ENCODE measurements at places on chromosomes 1 and 21.

- no peak for DNase-seq
Measured at GRCh38 chr1:116429821-116430374, 56.9 kb downstream of the ATP1A1 start.

DNA sequence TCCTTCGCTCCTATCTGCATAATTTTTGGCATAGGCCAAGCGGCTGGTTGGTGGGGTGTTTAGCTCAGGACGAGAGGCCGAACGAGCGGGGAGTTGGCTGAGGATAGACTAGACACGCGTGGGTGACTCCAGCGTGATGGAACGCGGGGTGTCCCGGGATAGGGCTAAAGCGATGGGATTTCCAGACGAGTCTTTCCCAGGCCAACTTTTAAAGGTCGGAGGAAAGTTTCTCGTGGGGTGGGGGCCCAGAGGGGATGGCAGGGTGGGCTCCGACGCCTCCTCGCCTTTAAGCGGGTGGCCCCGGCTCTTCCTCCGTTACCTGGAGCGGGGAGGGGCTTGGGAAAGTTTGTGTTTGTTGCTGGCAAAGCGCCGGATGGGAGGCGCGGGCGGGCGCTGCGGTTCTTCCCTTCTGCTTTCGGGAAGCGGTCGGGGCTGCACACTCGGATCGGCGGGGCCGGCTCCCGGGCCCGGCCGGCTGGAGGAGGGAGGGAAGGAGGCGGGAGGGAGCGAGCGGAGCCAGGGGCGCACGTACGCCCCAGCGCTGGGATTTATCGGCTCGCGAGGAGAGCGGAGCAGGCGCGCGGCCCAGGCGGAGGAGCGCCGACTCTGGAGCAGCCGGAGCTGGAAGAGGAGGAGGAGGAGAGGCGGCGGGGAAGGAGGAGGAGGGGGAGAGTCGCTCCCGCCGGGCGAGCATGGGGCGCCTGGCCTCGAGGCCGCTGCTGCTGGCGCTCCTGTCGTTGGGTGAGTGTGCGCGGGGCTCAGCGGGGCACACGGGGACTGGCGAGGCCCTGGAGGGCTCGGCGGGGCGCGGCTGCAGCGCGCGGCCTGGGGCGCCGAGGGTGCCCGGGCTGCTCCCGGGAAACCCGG is at the start of gene PTGFRN:
Gene PTGFRN, plus strand, starts transcription at position 405 of the 867 bp plus-strand sequence. Its CDS starts 288 bp downstream, at position 693.
- DNase-seq = no peak

GRCh38 chr1:230401763-230402294 is 24.3 kb downstream of the PGBD5 start:
- no peak for DNase-seq

- no peak for DNase-seq
Measured at GRCh38 chr1:4756851-4757580, 102.6 kb downstream of the AJAP1 start.

DNA sequence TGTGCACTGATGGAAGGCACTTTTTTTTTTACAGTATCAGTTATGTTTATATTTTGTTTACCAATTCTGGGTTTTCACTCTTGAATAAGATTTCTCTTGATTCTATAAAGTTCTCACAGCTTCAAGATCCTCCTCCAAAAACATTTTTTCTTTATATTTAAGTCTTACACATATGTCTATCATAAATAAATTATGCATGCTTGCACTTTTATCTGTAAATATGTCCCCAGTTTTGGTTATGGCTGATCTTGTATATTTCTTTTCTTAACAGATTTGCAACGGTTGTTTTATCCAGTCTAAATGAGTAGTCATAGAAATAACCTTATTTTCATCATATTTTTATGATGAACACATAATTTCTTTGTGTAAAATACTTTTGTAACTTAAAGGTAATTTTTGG is 1456.5 kb downstream of the MRPL39 start:
- DNase-seq = no peak

DNA sequence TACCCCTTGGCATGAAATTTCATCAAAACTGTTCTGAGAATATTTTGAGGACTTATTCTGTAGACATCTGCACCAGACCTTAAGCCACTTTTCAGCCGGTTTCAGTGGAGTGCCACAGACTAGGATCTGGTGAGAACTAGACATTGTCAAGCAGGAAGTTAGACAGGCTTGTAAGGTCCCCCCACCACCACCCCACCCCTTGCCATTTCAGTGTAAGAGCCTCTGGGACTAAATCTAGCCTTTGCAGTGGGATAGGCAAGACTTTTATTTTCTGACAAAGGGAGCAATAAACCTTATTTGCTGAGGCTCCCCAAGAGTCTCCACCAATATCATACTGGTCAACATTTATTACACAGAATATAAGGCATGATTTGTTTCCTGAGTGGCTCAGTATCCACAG is 77.9 kb upstream of the EXO1 start:
- no peak for DNase-seq

GRCh38 chr1:41536361-41536802 is 51.9 kb upstream of the EDN2 start:
- DNase-seq = no peak

- no peak for DNase-seq
Measured at GRCh38 chr1:38656726-38657125, 202.8 kb downstream of the RRAGC start.

- DNase-seq = no peak
Measured at GRCh38 chr1:94708811-94709210, 111.3 kb upstream of the SLC44A3 start.

DNA sequence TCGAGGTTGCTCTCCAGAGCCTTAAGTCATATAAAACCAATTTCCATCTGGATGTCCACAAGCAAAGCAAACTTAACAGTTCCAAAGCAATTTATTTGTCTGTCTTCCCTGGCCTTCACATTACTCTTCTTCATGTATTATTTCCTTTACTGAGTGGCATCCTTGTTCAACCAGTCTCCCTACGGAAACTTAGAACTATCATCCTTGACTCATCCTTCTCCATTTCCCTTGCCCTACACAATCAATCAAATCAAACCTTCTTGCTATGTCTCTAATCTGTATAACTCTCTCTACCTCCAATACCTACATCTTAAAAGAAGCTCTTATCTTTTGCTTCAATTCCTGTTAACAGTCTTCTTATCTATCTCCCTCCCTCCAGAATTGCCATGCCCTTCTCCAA is 25.4 kb downstream of the EGLN1 start:
- DNase-seq = no peak

- no peak for DNase-seq
Measured at GRCh38 chr1:219113261-219113660, 60.4 kb upstream of the LYPLAL1 start.

- no peak for DNase-seq
Measured at GRCh38 chr21:41784456-41785102, 17.7 kb upstream of the RIPK4 start.

GRCh38 chr1:23452011-23452411 is 27.5 kb upstream of the TCEA3 start:
- DNase-seq = no peak

- DNase-seq = no peak
Measured at GRCh38 chr21:15058854-15059263, 5.9 kb downstream of the NRIP1 start.

GRCh38 chr1:8238141-8239038 is 79.5 kb upstream of the SLC45A1 start:
- no peak for DNase-seq

DNA sequence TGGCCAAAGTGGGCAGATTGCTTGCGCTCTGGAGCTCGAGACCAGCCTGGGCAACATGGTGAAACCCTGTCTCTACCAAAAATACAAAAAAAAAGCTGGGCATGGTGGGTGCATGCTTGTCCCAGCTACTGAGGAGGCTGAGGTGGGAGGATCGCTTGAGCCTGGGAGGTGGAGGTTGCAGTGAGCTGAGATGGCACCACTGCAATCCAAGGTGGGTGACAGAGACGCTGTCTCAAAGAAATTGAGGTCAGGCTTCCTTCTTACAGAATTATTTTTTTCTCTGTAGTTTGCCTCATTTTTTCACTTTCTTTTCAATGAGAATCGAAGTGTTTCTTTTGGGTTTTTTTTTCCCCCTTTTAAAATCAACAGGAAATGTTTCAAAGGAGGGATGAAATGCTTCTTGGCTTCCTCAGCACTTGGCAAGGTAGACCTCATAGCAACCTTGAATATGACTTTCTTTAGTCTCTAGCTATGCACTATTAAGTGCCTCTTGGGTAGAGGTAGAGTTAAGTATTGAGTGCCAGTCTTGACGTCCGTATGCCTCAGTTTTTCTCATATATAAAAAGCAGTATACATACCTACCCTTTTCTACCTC is 40.3 kb downstream of the MDM4 start:
- DNase-seq = no peak

DNA sequence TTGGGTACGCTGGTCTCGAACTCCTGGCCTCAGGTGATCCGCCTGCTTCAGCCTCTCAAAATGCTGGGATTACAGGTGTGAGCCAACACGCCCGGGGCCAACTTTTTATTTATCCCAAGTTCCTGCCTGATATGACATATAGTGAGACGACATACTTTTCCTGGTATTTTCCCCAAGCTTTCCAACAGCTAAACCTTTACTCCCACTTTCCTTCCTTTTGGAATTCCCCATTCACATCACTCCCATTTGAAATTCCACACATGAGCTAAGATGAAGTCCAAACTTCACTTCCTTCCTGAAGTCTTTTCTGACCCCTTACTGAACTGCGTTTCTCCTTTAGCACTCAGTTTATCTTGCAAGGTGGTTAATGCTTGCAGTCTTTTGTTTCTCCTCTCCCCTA is 64.1 kb downstream of the S1PR1 start:
- DNase-seq = no peak

DNA sequence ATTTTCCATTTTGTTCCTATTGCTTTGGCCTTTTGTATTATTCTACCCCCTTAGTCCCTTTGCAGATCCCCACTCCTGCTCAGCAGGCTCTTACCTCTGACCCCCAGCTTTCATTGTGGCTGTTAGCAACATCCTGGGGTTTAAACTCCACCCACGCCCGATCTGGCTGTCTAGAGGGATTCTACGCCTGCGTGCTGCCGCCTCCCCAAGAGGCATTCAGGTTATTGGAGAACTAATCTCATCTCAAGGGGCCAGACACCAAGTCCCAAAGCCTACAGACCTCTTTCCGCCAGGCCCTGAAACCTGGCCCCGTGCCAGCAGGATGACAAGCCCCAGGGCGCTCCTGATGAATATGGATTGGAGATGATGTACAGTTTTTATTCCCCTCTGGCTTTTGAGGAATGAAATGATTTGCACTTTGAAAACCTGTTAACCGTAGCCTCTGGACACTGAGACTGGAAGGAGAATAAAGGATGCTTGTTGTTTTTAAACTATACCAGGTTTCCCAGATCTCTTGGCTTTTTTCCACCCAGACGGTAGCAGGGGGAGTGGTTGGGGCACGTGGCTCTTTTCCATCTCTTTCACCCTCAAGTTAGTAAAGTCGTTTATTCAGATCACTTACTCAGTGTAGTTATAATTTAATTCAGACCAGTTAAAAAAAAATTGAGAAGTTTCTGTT is 14.5 kb upstream of the IKBKE start:
- no peak for DNase-seq

Measured in activated CD8-positive, alpha-beta memory T cell treated with anti-CD3 and anti-CD28 coated beads, Interleukin-2, amount 10 ng/mL, durations not matched to agents 7 days and 5 days (primary cell).